ENCODE measurements at places on chromosomes 2 and 18. TPM values are rescaled to one million over a fixed set of nuclear protein-coding genes. Genes with fewer than 3 reads are reported as not detected.
A peak's percentile ranks its signal among the peaks of the same experiment; 100 is the strongest.

- DNase-seq: no peak
These were observed 16.6 kb upstream of the DNMT3A start for GRCh38 chr2:25358249-25358815.

DNA sequence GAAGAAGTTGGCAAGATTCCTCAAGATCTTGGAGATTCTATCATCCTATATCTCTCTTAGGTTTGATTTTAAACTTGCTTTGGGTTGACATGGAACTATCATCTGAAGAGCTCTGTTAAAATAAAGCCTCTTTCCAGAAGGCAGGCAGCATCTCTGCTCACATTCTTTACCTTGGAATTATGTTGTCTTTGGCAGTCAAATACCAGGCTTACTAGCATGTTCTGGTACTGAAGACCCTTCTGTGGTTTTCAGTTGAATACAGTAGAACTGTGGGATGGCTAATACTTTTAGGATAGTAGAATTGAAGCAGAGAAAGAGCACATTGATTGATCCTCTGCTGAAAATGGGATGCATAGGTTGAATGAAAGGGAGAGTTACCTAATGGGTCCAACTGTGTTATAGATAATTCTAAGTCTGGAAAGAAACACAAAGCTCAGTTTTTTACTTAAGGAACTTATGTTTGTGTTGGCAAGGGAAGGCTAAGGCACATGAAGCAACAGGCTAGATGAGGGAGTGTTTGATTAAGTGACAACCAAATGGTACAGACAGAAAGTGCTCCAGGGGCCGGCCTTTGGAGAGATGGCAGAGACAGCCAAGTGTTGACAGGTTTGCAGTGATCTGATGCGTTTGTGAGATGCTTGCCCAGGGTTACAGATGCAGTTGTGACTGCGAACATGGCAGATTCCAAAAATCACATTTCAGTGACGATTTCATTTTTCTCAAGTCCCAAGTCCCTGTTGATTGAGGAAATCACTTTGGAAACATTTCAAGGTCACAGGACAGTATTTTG lies 397.9 kb downstream of the MEIS1 start:
- no peak for DNase-seq

DNA sequence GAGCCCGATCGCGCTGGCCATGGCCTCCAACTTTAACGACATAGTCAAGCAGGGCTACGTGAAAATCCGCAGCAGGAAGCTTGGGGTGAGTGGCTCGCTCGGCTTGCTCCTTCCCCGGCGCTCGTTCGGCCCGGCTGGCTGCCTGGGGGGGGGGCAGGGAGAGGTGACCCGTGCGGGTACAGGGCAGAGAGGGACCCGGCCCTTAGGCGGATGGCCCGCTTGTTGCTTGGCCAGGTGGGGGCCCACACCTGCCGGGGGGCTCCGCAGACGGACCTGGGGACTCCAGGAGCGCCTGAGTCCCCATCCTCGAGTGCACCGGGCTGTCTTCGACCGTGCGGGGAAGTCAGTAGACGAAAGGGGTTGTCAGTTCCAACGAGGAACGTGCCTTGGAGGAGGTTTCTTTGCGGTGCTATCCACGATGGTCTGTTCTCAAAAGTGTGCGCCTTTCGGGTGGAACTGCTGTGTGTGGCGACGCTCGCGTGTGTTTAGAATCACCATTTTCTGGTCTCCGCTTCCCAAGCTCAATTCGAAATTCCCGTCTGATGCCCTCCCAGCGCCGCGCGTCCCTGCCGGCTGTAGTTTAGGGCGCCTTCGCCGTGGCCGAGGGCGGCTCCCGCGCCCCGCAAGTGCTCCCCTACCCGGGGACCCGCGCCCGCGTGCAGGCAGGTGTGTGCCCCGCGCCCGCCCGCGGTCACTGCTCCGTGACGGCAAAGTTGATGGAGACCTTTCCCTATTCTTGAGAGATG lies 711 bp downstream of the DOK6 start:
- DNase-seq: peak; percentile 69

Gene ANTXR1
- 69.5 TPM for total RNA-seq

Gene RSAD2
- 3.4 TPM for total RNA-seq

DNA sequence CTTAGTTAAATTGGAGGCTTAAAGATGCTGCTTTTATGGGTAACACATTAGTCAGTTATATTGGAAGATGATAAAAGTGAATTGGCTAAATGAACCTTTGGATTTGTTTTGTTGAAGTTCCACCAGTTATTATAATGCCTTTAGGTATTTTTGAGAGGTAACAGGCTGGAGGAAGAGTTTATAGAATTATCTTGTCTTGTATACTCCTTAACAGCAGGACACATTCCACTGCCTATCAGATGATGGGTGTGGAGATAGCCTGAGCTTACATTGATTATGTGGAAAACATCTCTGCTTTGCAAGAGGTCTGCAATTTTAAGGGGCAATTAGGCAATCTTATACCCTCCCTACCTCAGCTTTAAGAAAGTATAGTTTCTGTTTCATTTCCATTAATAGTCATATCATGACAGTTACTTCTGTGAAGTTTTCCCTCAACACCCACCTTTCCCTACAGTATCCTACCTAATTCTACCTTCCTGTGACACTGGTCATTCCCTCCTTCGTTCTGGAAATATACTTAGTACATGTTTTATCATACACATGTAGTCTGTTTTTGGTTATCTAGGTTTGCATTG lies 403.7 kb upstream of the SPRED2 start:
- no peak for DNase-seq

Gene CHRND
- total RNA-seq: 0.60 TPM

Gene KCNJ3
- total RNA-seq: 6.0 TPM

GRCh38 chr2:41935825-41936224 lies 112.0 kb upstream of the PKDCC start:
- no peak for DNase-seq

DNA sequence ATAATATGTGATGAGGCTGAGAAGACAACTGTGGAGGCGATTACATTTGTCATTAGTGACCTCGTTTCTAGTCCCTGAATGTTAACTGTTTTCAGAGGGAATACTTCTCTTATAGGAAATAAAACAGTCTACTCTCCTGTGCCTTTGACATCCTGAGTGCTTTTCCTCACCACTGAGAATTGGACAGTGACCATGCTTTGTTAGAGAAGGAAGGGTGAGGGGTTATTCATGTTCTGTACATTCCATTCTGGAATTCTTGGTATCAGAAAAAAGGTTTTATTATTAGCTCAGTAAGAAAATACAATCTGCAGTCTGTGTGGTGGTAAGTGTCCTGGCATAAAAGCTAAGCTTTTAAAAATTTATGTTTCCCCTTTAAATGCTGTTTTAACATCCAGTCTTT lies 58.8 kb downstream of the PARD3B start:
- DNase-seq: no peak

DNA sequence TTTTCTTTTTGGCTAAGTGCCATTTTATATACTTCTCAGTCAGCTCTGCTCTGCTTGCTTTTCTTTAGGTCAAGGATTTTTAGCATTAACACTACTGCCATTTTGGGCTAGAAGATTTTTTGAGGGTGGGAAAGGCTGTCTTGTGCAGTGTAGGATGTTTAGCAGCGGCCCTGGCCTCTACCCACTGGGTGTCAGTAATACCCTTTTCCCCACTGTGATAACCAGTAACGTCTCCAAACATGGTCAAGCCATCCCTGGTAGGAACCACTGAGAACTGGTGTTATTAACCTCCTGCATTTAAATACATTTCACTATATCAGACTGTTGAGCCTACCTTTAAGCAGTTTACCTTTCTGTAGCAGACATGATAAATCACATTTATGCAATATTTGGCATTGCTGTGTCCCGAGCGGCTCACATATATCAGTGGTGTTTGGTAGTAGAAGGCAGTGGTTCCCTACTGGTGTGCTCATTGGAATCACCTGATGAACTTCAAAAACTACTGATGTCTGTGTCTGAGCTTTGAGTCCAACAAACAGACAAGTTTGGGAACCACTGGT lies 70.5 kb downstream of the CEP192 start:
- no peak for DNase-seq

DNA sequence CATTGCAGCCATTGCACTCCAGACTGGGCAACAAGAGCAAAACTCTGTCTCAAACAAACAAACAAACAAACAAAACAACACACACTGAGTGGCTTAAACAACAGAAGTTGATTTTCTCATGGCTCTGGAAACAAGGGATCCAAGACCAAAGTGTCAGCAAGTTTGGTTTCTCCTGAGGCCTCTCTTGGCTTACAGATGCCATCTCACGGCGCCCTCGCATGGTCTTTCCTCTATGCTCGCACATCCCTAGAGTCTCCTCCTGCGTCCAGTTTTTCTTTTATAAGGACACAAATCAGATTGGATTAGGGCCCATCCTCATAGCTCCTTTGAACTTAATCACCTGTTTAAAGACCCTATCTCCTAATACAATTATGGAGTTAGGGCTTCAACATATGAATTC lies 133.4 kb upstream of the LRRTM1 start:
- DNase-seq: no peak

DNA sequence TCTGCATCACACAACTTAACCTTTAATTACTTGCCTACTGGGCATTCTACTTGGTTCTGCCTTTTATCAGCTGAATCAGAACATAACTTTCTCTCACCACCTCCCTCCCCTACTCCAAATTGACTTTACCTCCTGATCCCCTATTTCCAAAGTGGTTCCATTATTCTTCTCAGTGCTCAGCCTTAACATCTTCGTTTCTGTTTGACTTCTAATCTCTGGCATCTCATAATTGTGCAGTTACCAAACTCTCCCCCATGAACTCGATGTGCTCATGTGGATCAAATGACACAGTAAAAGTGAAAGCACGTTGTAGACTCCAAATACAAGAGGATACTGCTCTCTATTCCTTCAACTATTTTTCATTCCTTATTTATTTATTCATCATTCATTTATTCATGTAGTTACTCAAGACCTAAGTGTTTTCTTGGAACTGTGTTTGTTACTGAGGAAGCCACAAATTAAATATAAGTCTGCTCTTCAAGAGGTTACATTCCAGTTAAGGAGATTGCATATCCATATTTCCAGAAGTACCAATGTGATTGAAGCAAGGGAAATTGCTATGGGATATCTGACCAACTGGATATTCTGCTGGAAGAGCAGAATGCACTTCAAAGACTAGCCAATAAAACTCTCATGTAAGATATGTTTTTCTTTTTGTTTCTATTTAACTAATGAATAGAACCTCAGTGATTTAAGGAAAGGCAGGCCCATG lies 158.8 kb downstream of the TMEFF2 start:
- no peak for DNase-seq

Gene ELOA2
- total RNA-seq: not detected

DNA sequence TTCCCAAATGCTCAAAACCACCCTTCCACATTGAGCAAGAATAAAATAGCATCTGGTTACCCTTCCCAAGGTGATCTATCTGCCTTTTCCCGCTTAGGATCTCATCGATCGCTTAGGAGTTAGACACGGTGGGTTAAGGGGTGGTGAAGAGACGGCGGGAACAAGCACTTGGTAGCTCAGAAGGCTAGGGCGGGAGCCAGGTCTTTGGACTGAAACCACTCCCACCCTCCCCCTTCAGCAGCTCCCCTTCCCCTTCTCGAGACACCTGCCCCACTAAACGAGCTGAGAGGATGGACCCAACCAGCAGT lies 513 bp downstream of the THOC1 start:
- no peak for DNase-seq

- no peak for DNase-seq
These were observed at the start of gene CRYGB for GRCh38 chr2:208146006-208146405. Gene CRYGB (minus strand): TSS chr2:208146158. CDS start chr2:208146120, 38 bp downstream.

Gene IL36A
- not detected for total RNA-seq

Gene FMNL2
- total RNA-seq: 62.1 TPM

GRCh38 chr2:241310917-241311566 lies 4.4 kb downstream of the HDLBP start:
- DNase-seq: no peak

GRCh38 chr2:181760521-181760920 lies 80.2 kb upstream of the NEUROD1 start:
- DNase-seq: no peak

Gene ALPP
- total RNA-seq: 0.27 TPM

Gene ODC1
- 135 TPM for total RNA-seq

DNA sequence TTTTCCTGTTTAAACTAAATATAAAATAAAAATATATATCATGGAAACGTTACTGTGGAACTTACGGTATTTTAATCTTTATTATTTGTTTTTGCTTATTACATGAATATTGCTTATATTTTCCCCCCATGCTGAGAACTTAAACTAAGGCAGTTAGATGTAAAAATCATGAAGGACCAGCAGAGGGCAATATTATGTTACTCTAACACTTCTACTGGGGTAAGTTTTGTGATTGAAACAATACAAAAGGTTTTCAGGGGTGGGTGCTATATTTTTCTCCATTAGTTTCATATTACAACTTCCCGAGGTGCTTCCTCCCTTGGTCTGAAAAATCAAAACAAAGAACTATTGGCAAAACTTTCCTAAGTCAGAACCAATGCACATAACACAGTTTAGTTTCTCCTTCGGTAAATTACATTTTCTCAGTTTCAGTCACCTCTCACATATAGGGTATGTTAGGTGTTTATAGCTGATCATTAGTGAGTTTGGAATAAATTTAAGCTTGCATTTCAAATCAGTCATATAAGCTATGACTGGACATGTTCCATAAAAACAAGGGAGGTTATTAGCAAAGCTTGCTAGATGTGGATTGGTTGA lies 54.8 kb downstream of the ZNF407 start:
- no peak for DNase-seq

DNA sequence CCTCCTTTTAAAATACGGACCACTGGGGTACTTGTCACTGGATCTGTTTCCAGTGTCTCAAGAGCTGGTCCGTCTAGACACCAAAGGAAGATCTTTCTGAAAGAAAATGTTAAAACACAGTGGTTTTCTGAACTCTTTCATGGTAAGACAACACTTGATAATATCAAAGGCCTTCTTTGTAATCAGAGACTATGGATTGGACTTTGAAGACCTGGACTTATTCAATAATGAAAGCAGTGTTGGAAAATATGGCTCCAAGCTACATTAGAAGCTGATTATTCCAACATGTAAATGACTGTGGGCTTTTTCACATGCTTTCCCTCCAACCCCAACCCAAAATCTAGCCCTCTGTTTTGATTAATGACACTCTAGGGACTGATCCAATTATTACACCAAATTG lies 329.4 kb upstream of the LYPD1 start:
- no peak for DNase-seq

Gene DSG1
- total RNA-seq: 40.8 TPM

Gene SLC4A5
- total RNA-seq: 6.4 TPM

DNA sequence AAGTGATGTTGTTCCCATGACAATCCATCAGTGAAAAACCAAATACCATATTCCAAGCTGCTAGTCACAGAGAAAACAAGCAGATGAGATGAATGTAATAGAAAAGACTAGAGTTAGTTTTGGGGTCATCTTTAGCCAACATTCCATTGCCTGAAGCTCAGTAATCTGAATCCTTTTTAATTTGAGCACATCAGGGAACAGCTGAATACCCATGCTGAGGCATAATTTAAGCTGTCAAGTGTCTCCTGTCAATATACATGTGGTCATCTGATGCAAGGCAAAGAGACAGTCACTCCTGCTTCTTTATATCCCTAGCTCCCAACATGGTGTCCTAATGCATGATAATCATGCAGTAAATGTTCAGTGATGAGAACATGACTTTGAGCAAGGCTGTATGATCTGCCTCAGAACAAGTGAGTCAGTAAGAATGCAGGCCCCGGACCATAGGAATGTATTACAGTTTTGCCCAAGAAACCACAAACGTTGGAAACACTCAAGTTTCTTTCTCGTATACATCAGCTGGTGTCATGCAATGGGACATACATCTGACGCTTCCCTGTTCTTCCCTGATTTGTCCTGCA lies 48.0 kb downstream of the CDK15 start:
- no peak for DNase-seq

Gene RRM2
- 109 TPM for total RNA-seq

Gene OR6B2
- not detected for total RNA-seq
